ENCODE measurements at places on chromosomes 5 and 9. TPM values are rescaled to one million over a fixed set of nuclear protein-coding genes. Genes with fewer than 3 reads are reported as not detected.
A peak's percentile ranks its signal among the peaks of the same experiment; 100 is the strongest.

DNA sequence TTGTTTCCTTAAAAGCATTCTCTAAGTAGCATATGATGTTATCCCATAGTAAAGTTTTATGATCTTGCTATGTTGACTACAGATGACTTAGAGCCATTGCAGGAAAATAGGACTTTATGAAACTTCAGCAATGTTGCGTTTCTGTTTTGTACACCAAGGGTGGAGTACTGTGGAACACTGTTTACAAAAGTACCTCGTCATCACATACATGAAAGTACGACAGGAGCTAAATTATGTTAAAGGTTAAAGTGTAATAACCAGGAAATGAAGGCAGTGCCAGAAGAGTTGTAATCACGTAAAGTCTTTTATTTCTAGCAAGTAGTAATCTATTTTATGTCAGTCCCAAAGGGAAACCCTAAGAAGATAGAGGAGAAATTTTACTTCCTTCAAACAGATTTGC lies 50.9 kb downstream of the C9orf85 start:
- DNase-seq, result no peak
- peaks cover 57% of the 10 kb centered on the region for H3K36me3 ChIP-seq
- H3K4me1 ChIP-seq, result no peaks in the 10 kb centered on the region
- no peaks in the 10 kb centered on the region for H3K27me3 ChIP-seq
- H3K4me3 ChIP-seq, result no peak overlapping the region

GRCh38 chr5:134549714-134550113 lies 24.2 kb downstream of the JADE2 start:
- no peaks in the 10 kb centered on the region for H3K27me3 ChIP-seq
- H3K36me3 ChIP-seq, result peaks cover 79% of the 10 kb centered on the region
- H3K27ac ChIP-seq, result peak overlapping the region; percentile 98
- DNase-seq, result peak; percentile 35

DNA sequence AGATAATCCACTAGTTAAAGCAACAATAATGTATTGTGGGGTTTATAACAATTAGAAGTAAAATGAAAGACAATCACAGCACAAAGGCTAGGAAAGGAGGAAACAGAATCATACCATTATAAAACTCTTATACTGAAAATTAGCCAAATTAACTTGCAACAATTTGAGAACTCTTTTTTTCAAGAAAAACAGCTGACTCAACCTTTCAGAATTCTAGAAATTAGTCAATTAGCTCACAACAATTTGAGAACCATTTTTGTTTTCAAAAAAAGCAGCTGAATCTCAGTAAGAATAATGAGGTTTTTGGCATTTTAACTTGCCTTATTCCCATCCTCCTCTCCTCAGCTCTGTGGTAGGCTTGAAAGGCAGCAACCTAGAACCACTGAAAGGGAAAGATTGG lies 269.9 kb downstream of the NPR3 start:
- no peak overlapping the region for H3K4me3 ChIP-seq
- H3K27ac ChIP-seq, result no peak overlapping the region
- no peaks in the 10 kb centered on the region for H3K4me1 ChIP-seq
- no peaks in the 10 kb centered on the region for H3K27me3 ChIP-seq
- H3K36me3 ChIP-seq, result no peaks in the 10 kb centered on the region

DNA sequence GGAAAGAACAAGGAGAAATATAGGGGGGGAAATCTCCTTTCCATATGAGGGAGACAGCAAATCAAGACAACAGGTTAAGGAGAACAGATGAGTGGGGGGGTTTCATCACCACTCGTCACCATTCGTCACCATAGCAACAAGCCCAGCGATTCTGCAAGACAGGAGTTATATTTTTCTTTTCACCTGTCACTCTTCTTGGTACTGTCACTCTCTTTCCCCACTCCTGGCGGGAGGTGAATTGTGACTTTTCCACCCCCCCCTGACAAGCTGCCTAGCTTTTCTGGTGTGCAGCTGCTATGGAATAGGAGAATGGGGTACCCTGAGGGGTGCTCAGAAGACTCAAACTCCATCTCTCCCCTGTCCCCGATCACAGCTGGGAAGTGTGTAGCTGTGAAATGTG lies 239.9 kb downstream of the FAM114A2 start:
- no peak overlapping the region for H3K4me3 ChIP-seq
- no peaks in the 10 kb centered on the region for H3K4me1 ChIP-seq
- H3K27me3 ChIP-seq, result no peaks in the 10 kb centered on the region
- no peak overlapping the region for H3K27ac ChIP-seq
- no peak for DNase-seq

Gene TRIM23
- total RNA-seq, result 11.7 TPM

- no peaks in the 10 kb centered on the region for H3K27me3 ChIP-seq
- DNase-seq, result no peak
- no peaks in the 10 kb centered on the region for H3K4me1 ChIP-seq
- H3K4me3 ChIP-seq, result no peak overlapping the region
- H3K36me3 ChIP-seq, result no peaks in the 10 kb centered on the region
- no peak overlapping the region for H3K27ac ChIP-seq
Observed at GRCh38 chr5:23655674-23656073, 148.3 kb downstream of the PRDM9 start.

DNA sequence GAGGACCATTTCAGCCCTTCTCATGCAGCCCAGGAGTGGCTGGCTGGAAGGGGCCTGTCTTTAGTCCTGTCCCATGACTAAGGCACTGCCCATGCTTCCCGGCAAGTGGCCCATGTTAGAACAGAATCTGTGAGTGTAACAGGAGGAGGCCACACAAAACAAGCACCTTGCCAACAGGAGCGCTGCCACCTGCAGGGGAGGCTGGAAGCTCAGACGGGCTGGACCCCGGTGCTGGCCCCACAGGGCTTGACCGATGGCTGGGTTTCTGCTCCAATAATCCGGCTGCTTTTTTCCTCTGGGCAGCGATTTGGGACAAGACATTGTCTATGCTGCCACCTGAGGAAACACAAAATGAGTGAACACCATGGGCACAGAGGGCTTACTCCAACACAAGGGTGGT lies 28.4 kb downstream of the ANKS6 start:
- no peaks in the 10 kb centered on the region for H3K27me3 ChIP-seq
- peaks cover 80% of the 10 kb centered on the region for H3K36me3 ChIP-seq
- H3K27ac ChIP-seq, result no peak overlapping the region
- DNase-seq, result no peak

DNA sequence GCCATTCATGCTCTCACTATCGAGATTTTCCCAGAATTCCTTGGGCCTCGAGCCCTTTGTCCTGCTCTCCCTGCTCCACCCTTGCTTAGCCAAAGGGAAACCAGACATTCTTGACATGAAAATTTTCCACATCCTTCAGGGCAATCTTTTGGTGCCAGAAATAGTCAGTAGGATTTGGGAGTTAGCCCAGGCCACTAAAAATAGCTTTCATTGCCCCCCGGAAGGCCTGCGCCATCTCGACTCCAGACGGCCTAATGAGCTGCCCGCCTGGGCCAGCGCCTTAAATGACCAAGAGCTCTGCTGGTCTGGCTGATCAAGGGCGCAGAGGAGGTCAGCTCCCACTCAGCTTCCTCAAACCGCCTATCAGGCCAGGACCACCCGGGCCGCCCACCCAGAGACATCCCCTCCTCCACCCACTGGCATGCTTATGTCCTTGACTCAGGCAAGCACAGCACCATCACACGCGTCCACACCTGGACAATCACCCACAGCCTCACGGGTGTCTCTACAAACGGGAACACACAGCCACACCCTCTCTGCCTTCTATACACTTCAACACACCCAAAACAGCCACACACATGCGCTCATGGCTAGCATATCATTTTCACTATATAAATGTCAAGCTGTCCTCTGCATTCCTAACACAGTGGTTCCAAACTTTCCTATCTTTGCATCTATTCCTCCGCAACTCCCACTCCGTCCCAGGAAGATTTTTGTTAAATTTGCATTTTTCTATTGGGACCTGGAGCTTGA lies 20.9 kb downstream of the DUSP1 start:
- no peaks in the 10 kb centered on the region for H3K36me3 ChIP-seq
- peaks cover 17% of the 10 kb centered on the region for H3K4me1 ChIP-seq
- H3K4me3 ChIP-seq, result no peak overlapping the region
- no peak for DNase-seq
- no peak overlapping the region for H3K27ac ChIP-seq

- H3K27me3 ChIP-seq, result no peaks in the 10 kb centered on the region
- peaks cover 38% of the 10 kb centered on the region for H3K36me3 ChIP-seq
- H3K27ac ChIP-seq, result peak overlapping the region; percentile 18
- H3K4me3 ChIP-seq, result no peak overlapping the region
- H3K4me1 ChIP-seq, result peaks cover 40% of the 10 kb centered on the region
Observed at GRCh38 chr5:172878933-172879752, 45.1 kb downstream of the ERGIC1 start.

Gene RALGPS1
- total RNA-seq, result 21.7 TPM

- H3K27me3 ChIP-seq, result no peaks in the 10 kb centered on the region
- H3K27ac ChIP-seq, result no peak overlapping the region
- no peak overlapping the region for H3K4me3 ChIP-seq
Observed at GRCh38 chr5:148387325-148387724, 3.6 kb downstream of the FBXO38 start.

- no peak overlapping the region for H3K27ac ChIP-seq
- no peak overlapping the region for H3K4me3 ChIP-seq
- no peak for DNase-seq
- H3K4me1 ChIP-seq, result no peaks in the 10 kb centered on the region
- peaks cover 31% of the 10 kb centered on the region for H3K27me3 ChIP-seq
Observed at GRCh38 chr9:91783876-91784672, 166.0 kb downstream of the ROR2 start.

Gene PHYHD1
- total RNA-seq, result 1.0 TPM

GRCh38 chr5:145697251-145697990 lies 137.7 kb downstream of the PRELID2 start:
- H3K4me3 ChIP-seq, result no peak overlapping the region
- H3K36me3 ChIP-seq, result no peaks in the 10 kb centered on the region
- H3K27me3 ChIP-seq, result no peaks in the 10 kb centered on the region
- no peak overlapping the region for H3K27ac ChIP-seq
- H3K4me1 ChIP-seq, result no peaks in the 10 kb centered on the region

- no peak overlapping the region for H3K4me3 ChIP-seq
- no peak for DNase-seq
- H3K27ac ChIP-seq, result no peak overlapping the region
- H3K36me3 ChIP-seq, result no peaks in the 10 kb centered on the region
- no peaks in the 10 kb centered on the region for H3K4me1 ChIP-seq
Observed at GRCh38 chr5:74993743-74994142, 58.6 kb downstream of the GCNT4 start.

Gene CARTPT
- total RNA-seq, result not detected

DNA sequence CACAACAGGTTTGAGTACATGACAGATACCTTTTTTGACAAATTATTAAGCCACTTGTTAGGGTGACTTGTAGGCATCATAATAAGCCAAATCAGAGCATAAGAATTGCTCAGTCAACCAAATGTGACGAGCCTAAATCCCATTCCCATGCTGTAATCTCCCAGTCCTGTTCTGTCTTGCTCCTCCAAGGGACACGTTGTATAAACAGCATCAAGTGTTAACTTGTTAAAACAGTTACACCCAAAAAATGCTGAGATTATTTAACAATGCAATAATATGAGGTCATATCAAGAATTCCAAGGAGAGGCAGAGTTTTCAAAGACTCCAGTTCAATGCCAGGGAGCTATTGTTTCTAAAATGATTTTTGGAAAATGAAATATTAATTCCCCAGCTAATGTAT lies 76.2 kb downstream of the SH3TC2 start:
- no peak overlapping the region for H3K27ac ChIP-seq
- H3K4me1 ChIP-seq, result no peaks in the 10 kb centered on the region
- peaks cover 19% of the 10 kb centered on the region for H3K27me3 ChIP-seq
- no peaks in the 10 kb centered on the region for H3K36me3 ChIP-seq
- DNase-seq, result no peak
- no peak overlapping the region for H3K4me3 ChIP-seq

DNA sequence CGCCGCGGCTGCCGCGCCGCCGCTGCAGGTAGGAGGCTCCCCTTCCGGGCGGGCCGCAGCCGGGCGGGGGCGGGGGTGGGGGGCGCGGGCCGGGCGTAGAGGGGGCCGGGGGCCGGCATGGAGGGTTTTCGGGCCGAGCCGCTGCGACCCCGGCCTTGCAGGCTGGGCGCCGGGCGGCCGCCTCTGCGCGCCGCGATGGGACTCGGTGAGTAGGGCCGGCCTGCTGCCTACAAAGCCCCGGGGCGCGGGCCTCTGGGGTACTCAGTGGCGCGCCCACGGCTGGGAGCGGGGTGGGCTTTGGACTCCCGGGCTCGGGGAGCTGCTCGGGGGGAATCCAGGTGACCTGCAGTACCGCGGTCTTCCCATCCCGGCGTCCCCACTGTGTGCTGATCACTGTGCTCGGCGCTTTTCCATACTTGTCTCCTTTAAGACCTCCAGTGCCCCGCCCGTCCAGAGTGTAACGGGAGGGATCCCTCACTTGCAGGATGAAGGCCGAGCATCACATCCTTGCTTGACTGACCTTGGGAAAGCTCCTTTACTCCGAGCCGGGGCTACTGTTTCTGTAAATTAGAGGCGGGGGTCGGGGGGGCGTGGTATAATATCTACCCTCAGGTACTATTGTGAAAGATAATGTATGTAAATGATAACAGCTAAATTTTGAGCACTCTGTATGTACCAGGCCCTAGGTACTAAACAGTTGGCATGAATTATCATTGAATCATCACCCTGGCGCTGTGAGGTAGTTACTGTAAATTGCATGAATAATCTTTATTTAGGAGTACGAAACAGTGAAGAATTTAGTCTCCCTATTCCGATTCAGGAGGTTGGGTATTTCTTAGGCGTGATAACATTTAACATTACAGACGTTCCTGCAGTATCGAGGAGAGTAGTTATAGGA lies 672 bp downstream of the MSANTD3 start:
- no peak overlapping the region for H3K27ac ChIP-seq
- H3K4me3 ChIP-seq, result peak overlapping the region; percentile 81
- peaks cover 4% of the 10 kb centered on the region for H3K27me3 ChIP-seq
- no peak for DNase-seq
- H3K36me3 ChIP-seq, result peaks cover 4% of the 10 kb centered on the region
- H3K4me1 ChIP-seq, result peaks cover 17% of the 10 kb centered on the region

DNA sequence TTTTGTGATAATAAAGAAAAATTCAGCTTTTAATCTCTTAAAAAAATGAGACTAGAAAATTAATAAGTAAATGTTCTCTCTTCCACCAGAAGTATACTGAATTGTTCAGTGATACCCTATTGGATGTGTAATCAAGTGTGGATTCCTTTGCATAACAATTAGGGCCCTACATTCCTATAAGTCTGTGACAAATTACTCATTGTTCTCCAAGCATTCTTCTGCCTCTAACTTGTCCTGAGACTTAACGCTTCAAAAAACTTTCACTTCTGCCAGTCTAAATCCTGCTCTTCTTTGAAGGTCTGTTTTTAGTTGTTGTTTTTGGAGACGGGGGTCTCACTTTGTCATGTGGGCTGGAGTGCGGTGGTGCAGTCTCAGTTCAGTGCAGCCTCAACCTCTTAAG lies 9.2 kb upstream of the DDX46 start:
- DNase-seq, result no peak
- peaks cover 15% of the 10 kb centered on the region for H3K36me3 ChIP-seq
- H3K27me3 ChIP-seq, result no peaks in the 10 kb centered on the region
- no peak overlapping the region for H3K4me3 ChIP-seq

GRCh38 chr5:16869821-16870796 lies 66.0 kb downstream of the MYO10 start:
- no peaks in the 10 kb centered on the region for H3K4me1 ChIP-seq
- no peaks in the 10 kb centered on the region for H3K36me3 ChIP-seq
- H3K27ac ChIP-seq, result no peak overlapping the region
- no peak overlapping the region for H3K4me3 ChIP-seq
- DNase-seq, result no peak

Gene C1QTNF2
- not detected for total RNA-seq

- no peak overlapping the region for H3K27ac ChIP-seq
- no peak overlapping the region for H3K4me3 ChIP-seq
- H3K27me3 ChIP-seq, result no peaks in the 10 kb centered on the region
- H3K4me1 ChIP-seq, result peaks cover 82% of the 10 kb centered on the region
- peaks cover 28% of the 10 kb centered on the region for H3K36me3 ChIP-seq
Observed at GRCh38 chr9:123250504-123250903, 17.9 kb downstream of the STRBP start.

Data from activated B cell treated with CpG ODN at 0.5 μM for 24 hours (primary cell).